Naive B cell (primary cell): ENCODE measurements at places on chromosomes 1 and 21. TPM values are rescaled to one million over a fixed set of nuclear protein-coding genes. Genes with fewer than 3 reads are reported as not detected.

Gene SFN
- not detected for polyA plus RNA-seq

Gene FAM110D
- polyA plus RNA-seq = not detected

Gene DPT
- polyA plus RNA-seq = not detected

Gene OR10J4
- polyA plus RNA-seq = not detected

Gene LHX8
- not detected for polyA plus RNA-seq

Gene CLCA1
- not detected for polyA plus RNA-seq

Gene TAL1
- 0.08 TPM for polyA plus RNA-seq

DNA sequence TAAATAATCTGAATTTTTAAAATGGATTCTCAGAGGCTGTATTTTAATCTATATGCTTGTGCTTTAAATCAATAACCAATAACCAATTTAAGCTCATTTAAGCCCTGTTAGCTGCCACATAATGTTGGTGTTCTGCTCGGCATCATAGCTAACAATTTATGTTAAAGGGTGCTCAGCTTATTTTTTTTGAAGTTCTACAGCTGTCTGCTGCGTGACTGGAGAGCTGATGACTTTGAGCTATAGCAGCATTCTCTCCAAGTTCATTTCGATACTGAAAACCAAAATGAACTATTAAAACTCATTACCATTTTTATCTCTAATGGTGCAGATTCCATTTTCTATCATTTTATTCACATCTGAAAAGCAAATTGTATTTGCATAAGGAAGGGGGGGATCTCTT lies 357.8 kb downstream of the AJAP1 start:
- DNase-seq = no peak

- no peak for DNase-seq
These were observed 48.9 kb downstream of the SPATA46 start for GRCh38 chr1:162327788-162328165.

- no peak for DNase-seq
These were observed 19.8 kb downstream of the NENF start for GRCh38 chr1:212452323-212453155.

GRCh38 chr21:17442165-17442564 lies 70.7 kb upstream of the CXADR start:
- DNase-seq = no peak

- DNase-seq = no peak
These were observed 112.5 kb downstream of the RRAGC start for GRCh38 chr1:38746941-38747600.

DNA sequence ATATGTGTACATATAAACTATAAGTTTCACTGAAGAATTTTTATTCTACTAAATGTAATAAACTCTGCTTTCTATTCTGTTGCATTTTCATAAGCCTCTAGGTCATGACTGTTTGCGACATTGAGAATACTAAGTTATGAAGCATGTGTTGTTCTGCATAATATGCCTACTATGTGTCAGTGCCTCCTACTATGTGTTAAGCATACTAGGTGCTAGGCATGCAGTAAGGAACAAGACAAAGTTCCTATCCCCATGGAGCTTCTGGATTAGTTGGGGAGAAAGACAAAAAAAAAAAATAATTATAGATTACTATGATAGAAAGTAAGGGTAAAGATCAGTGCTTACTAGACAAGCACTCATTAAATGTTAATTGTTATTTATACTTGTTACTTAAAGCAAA lies 1.3 kb downstream of the SDCCAG8 start:
- no peak for DNase-seq

- DNase-seq = no peak
These were observed 28.8 kb downstream of the SERBP1 start for GRCh38 chr1:67401443-67401842.

- no peak for DNase-seq
These were observed 383.0 kb upstream of the NFIA start for GRCh38 chr1:60699325-60699724.

DNA sequence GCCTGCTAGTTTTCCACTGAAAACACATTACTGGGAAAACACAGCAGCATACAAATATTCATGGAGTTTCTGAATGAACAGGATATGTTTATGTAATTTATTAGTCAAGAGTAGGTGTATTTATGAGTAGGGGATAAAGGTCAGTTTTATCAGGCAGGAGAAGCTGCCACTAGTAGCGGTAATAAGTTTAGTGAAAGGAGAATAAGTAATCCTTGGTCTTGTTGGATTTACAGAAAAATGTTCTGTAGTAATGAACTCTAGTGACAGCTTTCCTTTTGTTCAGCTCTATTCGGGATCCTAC lies 1.2 kb downstream of the MAST2 start:
- no peak for DNase-seq
